Panc1 (cell line): ENCODE measurements at places on chromosomes 3 and 15.

DNA sequence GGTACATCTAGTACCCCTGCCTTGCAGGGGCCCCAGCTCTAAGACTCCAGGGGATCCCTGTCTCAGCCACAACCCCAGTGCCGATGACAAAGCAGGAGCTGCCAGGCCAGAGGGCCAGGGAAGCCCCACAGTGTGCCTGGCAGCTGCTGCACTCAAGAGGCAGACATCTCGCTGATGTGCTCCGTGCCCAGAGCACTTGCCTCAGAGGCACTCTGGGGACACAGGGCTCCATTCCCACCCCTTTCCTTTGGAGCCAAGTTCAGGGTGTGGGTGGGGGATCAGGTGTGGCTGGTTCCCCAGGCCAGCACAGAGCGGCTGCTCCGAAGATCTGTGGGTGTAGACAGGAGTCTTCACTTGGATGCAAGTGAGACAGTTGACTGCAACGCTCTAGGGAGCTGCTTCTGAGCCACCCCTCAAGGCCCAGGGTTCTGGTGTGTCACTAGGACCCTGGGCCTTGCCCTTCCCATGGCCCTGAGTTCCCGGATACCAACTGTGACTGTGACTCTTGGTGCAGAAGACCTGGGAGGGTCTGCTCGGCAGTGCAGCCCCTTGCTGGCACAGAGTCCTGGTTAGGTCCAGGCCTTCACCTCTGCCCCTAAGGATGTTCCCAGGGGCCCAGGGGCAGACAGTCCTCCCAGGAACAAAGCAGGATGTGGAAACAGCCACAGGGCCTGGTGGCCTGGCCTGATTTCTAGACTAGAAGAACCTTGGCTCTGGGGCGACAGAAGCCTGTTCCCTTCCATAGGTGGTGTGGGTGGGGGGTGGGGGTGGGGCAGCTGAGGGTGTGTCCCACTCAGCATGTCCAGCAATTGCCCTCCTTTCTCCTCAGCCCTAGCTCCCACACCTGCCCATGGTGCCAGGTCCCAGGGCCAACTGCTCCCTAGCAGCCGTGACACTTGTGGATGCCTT lies 2.5 kb downstream of the NT5DC2 start:
- no peak for DNase-seq

- DNase-seq: no peak
These were observed 13.3 kb upstream of the ATP13A5 start for GRCh38 chr3:193391902-193392301.

GRCh38 chr15:33680336-33680735 lies 288.0 kb upstream of the CHRM5 start:
- DNase-seq: no peak

- DNase-seq: no peak
These were observed 283.2 kb upstream of the ROBO1 start for GRCh38 chr3:80050826-80051601.

DNA sequence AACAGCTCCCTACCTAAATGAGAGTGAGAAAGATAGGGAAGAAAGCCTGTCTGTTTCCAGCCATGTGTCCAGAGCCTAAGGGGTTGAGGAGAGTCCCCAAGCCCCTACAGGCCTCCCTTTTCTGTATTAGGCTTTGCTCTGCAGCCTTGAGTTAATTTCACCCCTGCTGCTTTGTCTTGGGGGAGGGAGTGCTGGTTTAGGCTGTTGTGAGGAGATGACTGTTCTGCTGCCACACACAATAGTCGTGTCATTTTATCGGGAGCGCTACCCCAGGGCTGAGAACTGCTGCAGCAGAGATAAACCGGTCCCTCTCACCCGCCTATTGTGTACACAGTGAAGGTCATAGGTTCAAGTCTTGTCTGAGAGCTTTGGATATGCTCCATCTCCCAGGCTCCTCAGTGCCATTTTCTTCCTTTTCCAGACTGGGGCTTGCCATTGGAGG lies 1.4 kb downstream of the ZNF609 start:
- no peak for DNase-seq

DNA sequence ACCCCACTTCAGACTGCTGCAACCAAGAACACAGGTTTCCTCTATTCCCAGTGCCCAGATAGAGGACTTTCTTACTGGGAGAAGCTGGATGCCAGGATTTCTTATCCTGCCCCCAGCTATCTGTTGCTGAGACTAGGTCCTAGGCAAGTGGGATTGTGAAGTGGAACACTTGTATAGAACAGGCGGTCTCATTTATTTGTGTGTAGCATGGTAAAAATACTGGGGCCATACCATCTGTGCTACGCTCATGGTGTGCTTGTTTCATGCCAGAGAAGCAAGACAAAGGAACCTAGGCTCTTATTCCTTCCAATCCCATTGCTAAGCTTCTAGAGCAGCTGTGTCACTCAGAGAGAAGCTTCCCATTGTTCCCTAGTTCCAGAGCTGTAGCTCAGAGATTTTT lies 191.5 kb upstream of the EPHA6 start:
- no peak for DNase-seq

DNA sequence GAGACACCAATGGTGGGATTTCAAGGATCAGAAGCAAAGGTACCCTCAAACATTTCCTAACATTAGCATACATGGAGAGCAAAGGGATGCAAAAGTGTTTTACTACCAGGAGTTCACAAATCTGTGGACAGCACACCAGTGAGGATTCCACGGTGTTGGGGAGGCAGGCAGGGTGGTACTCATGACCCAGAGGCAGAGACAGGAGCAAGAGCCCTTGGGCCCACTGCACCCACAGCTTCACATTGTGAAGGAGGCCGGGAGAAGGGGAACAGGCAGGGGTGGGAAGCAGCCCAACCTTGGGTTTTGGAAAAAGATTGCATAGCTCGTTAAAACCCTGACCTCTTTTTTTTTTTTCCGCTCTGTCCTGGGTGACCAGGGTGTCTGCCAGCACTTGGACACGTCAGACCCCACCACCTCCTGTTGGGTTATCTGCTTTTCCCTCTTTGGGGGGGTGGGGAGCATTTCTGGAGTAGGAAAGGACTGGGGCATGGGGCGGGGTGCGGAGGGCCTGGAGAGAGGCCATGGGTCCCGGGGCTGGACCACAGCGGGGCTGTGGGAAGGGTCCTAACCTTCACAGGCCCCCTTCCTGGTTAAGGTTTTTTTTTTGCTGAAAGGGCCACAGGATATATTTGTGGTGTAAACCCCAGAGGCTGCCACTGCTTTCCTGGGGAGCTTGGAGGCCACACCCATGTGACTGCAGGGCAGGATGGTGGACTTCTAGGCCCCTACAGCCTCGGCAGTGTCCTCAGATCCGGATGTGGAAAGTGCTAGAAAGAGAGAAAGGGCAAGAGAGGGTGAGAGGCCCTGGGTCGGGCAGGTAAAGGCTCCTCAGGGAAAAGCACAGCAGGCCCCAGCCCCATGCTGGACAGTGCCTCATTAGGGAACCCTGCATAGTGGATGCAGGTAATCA lies 12.5 kb downstream of the SH2D7 start:
- no peak for DNase-seq
